Iris pigment epithelial cell (primary cell): ENCODE measurements at places on chromosomes 3 and 15.

- no peak for DNase-seq
Observed at GRCh38 chr3:141844812-141845211, 31.6 kb upstream of the ATP1B3 start.

DNA sequence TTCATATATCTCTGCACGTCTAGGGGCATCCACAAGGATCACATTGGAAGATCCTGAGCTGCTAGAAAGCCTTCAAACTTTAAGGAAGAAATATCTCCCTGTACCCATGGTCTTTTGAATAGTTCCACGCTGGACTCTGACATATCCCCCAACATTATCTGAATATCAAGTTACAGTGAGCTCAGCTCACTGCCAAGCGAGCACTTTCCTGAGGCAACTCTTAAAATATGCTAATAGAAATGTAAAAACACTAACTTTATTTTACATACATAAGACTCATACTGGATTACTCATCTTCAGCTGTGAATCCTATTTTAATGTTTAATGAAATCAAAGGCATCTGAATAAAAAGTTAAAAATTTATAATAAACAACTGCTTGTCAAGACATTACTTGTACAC lies 420.2 kb upstream of the CCDC54 start:
- DNase-seq, result peak; percentile 72

- DNase-seq, result no peak
Observed at GRCh38 chr3:178508443-178508825, 27.8 kb upstream of the KCNMB2 start.

GRCh38 chr3:144957398-144958101 lies 985.9 kb downstream of the DIPK2A start:
- DNase-seq, result no peak

DNA sequence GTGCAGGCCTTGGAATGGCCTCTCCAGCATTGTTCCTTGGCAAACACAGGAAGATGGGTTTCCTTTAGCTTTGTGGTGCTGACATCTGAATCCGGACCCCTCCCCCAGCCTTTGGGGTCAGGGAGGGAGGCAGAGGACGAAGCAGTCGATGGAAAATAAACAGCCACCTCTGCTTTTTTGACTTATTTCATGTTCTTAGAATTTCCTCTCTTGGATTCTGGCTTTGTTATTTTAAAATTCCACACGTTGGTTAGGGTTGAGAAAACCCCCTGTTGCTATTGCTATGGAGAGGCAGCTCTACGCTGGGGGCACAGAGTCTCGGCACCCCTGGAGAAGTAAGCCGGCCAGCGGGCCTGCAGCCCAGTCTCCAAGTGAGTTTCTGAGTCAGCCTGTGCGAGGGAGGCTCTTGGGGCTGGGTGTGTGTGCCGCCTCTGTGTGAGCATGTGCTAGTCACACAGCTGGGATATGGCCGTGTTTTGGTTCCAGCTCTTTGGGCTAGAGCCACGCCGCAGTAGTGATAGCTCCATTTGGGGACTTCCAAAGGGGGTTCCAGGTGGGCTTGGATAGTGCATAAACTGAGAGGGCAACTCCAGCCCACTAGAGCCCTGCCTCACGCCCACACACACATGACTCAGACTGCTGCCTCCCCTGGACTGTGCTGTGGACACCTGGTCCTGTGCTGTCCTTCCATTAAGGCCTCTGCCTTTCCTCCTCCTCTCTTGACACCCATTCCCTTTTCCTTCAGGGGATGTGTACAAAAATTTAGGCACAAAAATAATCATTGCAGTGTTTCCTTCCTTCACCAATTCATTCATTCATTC lies 58.8 kb downstream of the AMOTL2 start:
- peak; percentile 92 for DNase-seq

DNA sequence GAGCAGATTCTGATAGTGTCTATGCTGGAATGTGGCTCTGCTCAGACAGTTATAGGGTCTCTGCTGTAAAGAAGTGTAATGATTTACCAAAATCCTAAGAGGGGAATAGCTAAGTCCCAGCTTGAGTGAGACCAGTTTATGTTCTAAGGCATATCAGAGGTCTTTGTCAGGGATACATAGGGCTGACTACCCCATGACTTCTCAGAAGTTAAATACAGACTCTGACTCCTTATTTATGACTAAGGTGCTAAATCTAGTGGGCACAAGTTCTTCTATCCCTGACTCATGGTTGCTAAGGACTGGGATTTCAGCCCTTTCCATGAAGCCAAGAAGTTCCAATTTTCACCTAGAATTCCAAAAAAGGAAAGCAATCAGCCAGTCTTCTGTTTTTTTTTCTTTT lies 192.6 kb upstream of the POU1F1 start:
- no peak for DNase-seq

DNA sequence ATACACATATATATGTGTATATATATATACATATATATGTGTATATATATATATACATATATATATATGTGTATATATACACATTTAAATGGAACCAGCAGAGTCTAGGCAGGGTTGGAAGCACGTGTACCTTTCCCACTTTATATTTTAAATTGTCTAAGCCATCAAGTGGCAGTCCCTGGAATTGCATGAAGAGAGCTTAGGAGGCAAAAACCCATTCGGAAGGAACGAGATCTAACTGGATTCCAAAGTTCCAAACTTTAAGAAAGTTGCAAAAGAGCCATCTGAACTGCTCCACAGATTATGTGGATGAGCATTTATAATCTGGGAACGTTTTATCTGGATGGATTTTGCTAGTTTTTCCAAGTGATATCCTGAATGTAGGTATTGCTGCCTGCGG lies 186.5 kb downstream of the FOXP1 start:
- peak; percentile 51 for DNase-seq

- DNase-seq, result no peak
Observed at GRCh38 chr3:73249047-73249446, 187.6 kb downstream of the EBLN2 start.

GRCh38 chr3:45353070-45353469 lies 35.3 kb upstream of the LARS2 start:
- DNase-seq, result no peak

- DNase-seq, result no peak
Observed at GRCh38 chr15:25795061-25795460, 68.1 kb downstream of the ATP10A start.

DNA sequence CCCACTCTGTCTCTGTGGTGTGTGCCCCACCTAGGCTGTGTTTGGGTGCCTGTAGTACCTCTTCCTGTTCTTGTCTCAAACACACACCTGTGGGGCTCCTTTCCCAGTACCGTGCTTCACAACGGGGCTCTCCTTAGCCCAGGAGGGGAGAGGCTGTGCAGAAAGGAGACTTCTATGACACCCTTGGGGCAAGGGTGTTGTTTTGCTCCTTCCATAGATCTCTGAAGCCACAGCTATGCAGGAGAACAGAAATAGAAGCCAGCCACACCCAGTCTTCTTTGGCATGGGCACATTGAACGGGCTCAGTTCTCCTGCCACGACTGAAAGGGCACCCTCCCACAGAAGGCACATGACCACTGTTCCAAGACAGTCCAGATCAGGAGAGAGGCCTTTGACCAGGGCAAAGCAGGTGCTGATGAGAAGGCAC lies 74.3 kb downstream of the LIPC start:
- DNase-seq, result no peak

DNA sequence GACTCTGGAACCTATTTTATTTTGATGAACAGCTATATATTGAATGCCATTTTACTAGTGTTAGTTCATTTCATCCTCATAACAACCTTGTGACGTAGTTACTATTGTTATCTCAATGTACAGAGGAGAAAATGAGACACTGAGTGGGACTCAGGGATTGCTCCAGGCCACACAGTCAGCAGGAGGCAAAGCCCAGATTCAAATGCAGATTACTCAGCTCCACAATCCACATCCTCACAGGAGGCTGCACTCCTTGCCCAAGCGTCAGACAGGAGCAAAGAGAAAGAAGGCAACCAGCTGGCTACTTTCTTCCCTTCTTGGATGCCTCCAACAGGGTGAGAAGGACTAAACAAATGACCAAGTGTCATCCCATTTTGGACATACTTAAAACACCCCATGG lies 92.0 kb upstream of the CCDC54 start:
- peak; percentile 68 for DNase-seq

GRCh38 chr15:85792912-85793590 lies 1.7 kb downstream of the KLHL25 start:
- DNase-seq, result no peak

DNA sequence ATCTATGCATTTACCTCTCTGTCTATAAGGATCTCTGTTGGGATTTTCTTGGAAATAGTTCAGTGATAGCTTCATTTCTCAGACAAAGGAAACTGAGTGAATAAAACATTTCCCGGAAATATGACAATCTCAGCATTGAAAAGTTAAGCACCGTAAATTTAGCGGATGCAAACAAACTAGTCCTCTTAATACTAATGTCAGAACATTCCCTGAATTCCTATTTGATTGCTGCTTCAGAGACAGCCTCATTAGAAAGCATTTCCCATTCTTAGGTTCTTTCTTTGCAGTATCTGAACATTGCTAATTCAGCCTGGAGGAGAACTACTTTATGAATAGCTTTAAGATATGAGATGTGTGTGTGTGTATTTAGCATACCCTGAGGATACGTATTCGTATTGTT lies 101.3 kb downstream of the NR2F2 start:
- no peak for DNase-seq

DNA sequence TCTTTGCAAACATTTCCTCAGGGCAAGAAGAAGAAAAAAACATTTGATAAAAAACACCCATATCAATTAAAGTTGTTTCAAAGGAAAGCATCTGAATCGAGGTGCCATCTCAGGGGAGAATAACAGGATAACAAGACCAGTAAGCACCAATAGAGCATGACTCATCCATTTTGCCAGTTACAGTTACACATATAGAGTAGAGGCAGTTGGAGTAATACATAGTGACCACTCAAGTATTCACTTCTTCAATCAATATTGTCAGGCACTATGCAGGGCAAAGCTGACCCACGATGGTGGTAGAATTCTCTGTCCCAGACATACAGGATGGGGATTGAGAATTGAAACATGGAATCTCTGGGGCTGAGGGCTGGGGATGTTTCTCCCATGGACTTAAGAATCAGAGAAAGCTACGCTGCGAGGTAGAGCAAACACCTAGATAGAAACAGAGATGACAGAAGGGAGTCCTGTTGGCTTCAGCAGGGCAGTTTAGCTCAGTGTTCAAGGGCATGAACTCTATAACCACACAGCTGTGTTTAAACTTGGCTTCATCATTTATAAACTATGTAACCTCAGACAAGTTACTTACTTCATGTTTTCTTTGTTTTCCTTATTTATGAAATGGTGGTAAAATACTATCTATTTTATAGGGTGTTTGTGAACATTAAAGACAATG lies 186.4 kb upstream of the NANOGP8 start:
- DNase-seq, result peak; percentile 79

GRCh38 chr3:184336547-184337398 lies 627 bp upstream of the FAM131A start:
- peak; percentile 64 for DNase-seq

GRCh38 chr3:160885791-160886286 lies 129.8 kb downstream of the PPM1L start:
- DNase-seq, result peak; percentile 16

- no peak for DNase-seq
Observed at GRCh38 chr15:97730315-97730714, 230.2 kb upstream of the ARRDC4 start.

- no peak for DNase-seq
Observed at GRCh38 chr3:66606868-66607267, 106.0 kb upstream of the LRIG1 start.

DNA sequence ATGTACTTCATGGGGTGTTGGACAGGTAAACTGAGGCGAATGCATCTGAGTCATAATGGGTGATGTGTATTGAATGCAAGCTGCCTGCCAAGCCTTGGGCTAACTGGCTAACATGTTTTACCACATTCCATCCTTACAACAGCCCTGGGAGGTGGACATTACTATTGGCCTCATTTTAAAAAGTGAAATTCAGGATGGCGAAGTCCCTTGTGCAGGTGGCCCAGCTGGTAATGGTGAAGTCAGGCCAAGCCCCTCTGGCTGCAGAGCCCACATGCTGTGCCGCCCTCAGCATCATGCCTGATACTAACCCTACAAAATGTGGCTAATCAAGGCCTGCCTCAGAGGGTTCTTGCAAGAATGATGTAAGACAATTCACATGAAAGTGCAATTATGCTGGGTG lies 60.0 kb upstream of the CHD2 start:
- DNase-seq, result no peak

DNA sequence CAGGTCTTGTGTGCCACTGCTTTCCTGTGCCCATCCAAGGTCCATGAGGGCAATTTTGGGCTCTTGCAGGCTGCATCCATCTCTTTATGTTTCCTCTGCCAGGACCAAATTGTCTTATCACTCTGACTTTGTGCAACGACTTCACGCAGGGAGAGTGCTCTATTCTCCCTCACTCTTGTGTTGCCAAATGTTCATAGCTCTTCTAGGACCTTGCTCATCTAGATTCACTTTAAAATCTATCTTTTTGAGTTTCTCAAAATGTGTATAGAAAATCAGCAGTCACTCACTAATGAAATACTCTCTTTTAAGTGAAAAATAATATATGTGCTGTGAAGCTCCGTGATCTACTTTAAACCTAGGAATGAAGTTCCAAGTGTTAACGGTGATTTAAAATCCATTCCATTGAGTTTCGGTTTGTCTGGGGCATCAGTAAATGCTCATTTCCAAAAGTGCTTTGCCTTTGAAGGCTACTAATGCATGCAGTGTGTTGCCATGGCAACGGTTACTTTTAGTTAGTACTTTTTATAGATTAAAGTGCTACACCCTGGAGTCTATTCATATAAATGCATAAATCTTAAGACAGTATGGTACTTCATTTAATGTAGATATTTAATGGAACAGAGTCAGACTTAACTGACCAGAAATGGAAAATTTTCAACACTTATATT lies 46.6 kb upstream of the GOLGA8J start:
- DNase-seq, result no peak

DNA sequence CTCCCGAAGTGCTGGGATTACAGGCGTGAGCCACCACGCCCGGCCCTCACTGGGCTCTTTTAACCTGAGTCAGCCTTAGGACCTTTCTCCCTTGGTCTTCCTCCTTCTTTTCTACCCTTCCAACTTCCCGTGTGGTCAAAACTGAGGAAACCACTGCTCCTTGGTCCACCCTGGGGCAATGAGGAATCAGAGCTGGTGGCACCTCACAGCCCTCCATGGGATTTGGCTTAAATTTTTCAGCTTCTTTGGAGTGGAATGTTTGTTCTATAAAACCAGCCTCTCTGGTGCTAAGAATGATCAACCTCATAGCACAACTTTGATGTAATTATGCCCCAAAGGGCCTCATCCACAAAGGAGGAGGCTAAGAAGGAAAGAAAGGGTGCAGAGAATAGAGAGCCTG lies 76.6 kb upstream of the CFAP20DC start:
- DNase-seq, result no peak
